GOT3 (cell line): ENCODE measurements at places on chromosomes 11 and 22.
A peak's percentile ranks its signal among the peaks of the same experiment; 100 is the strongest.

- DNase-seq, result no peak
These were observed 3.1 kb downstream of the ENDOD1 start for GRCh38 chr11:95092549-95093324.

GRCh38 chr22:40498420-40499208 is 128.2 kb downstream of the SGSM3 start:
- no peak for DNase-seq

- DNase-seq, result peak; percentile 35
These were observed 13.6 kb downstream of the BCL9L start for GRCh38 chr11:118911880-118912741.

- DNase-seq, result no peak
These were observed 13.9 kb downstream of the SNX19 start for GRCh38 chr11:130902380-130902779.

DNA sequence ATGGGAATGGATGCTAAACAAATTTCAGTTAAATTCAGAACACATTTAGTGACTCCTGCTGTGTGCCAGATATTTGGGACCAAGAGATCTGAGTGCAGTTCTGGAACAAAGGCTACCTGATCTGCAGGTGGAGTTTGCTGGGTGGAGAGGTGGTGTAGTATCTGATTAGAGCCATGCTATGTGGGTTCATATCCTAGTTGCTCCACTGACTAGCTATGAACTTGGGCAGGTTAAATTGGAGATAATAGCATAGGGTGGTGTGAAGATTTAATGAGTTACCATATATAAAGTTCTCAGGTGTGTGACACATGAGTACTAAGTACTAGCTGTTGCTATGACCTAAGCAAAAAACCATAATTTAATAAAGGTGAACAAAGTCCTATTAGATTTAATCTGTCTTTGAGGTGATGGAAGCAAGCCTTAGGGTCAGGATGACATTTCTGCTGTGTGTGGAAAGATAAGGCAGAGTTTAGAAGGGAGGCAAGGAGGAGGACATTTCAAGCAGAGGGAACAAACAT is 2.1 kb downstream of the ENDOD1 start:
- DNase-seq, result no peak

DNA sequence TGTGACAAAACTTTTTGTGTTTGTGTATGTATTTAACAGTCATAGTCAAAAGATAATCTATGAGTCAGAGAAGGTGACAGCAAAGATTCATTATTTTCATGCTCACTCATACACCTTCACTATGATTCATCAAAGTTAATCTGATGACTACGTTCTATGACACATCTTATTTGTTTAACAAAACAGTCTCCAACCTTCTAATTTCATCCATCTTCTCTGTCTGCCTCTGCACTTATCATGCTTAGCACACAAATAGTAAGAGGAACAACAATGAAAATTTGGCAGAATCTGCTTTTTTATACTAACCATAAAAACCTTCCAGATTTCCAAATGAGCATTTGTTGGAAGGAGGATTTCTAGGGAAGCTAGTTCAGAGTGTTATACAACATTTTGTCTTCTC is 568.9 kb downstream of the LUZP2 start:
- DNase-seq, result no peak

- DNase-seq, result no peak
These were observed 118.0 kb downstream of the GRIK4 start for GRCh38 chr11:120629407-120630080.

DNA sequence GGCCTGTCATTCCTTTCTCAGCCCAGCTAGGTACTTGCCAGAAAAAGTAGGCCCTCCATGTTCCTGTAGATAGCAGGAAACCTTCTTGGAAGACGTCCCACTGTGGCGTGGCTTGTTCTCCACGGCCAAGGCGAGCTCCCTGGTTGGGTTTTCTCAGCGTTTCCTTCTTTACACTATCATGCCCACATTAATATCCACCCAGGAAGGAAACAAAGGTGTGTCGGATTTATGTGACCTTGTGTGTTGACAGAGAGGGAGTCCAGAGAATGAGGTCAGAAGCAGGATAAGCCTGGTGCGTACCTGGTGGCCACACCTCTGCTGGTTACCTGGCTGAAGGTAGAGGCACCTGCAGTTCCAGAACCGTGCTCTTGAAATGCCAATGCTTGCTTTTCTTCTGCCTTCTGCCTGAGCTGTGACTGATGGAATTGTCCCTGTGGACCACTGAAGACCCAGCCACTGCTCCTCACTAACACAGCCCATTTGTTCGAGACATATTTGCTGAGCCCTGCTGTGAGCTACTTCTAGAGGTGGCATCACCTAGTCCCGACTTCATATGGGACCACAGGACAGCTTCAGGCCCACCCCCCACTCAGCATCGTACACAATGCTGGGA is 7.9 kb downstream of the ASPHD2 start:
- DNase-seq, result no peak

DNA sequence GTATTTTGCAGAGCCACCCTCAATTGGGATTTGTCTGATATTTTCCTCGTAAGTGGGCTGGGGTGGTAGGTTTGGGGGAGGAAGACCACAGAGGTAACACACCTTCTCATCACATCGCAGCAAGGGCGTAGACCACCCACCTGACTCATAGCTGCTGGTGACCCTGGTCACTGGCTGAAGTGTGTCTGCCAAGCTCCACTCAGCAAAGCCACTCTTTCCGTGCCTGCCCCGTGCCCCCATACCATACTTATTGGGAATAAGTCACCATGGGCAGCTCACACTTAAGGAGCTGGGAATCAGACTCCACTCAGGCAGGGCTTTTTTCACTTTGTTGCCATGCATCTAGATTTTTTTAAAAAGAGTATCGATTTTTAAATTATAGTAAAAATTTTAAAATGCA is 111.6 kb downstream of the PHF21B start:
- DNase-seq, result no peak

DNA sequence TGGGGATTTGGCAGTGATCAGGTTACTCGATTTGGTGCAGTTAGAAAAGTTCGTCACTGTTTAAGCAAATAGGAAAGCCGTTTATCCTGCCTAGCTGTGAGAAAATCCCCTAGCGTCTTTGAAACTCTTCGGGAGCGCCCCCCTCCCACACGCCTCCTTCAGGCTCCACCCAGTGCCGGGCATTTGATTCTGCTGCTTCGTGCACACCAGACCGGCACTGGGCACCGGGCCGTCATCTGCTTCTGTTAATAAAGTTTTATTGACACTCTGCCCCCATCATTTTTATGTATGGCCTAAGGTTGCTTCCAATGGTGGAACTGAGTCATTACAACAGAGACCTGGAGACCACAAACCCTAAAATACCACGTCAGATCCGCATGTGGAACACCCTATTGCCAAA is 50.9 kb downstream of the IGF2 start:
- DNase-seq, result no peak

DNA sequence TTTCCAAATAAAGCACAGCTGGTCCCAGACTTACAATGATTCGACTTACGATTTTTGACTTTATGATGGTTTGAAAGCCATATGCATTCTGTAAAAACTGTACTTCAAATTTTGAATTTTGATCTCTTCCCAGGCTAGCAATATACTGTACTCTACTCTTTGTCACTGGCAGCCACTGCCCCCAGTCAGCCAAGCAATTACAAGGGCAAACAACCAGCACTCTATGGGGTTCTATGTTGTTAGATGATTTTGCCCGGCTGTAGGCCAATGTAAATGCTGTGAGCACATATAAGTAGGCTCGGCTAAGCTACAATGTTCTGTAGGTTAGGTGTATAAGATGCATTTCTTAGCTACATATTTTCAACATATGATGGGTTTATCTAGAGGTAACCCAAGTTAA is 217.3 kb downstream of the RAB38 start:
- no peak for DNase-seq

GRCh38 chr22:46484861-46485595 is 52.4 kb downstream of the CELSR1 start:
- DNase-seq, result no peak

GRCh38 chr22:27340047-27340446 is 461.5 kb downstream of the MN1 start:
- no peak for DNase-seq
